H9 (cell line): ENCODE measurements at places on chromosomes 16 and 17. TPM values are rescaled to one million over a fixed set of nuclear protein-coding genes. Genes with fewer than 3 reads are reported as not detected.

DNA sequence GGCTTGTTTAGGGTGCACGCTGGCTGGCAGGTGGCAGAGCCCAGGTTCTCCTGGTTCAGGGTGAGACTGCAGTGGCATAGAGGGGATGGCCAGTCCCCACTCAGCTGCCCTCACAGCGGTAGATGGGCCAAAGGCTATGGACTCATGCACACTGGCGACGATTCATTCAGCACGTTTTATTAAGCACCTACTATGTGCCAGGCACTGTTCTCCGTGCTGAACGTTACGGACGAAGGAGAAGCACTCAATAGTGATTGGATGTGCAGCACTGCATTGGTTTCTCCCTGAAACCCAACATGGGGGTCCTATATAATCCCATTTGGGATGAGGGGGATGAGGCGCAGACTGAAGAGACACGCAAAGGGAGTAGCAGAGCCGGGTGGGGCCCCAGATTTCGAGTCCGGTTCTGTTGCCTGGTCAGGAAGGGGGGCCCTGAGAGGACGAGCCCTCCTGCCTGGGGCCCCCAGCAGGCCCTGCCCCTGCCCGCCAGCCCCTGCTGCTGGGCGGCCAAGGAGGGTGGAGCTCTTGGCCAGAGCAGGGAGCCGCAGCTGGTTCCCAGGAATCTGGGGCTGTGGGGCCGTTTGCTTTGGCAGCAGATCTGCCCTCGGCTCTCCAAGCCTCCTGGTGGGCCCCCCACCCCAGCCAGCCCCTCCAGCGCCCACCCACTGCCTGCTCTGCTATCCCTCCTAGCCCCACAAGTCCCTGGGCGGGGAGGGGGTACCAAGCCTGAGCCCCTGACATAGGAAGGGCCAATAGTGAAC lies 8.8 kb downstream of the GLIS2 start:
- no peak for DNase-seq
- H3K4me1 ChIP-seq, result peaks cover 3% of the 10 kb centered on the region; the same call in 1 of the 2 replicates
- H3K27ac ChIP-seq, result no peak overlapping the region

Gene SPATA2L
- total RNA-seq, result 27.1 and 27.4 TPM in 2 replicates

DNA sequence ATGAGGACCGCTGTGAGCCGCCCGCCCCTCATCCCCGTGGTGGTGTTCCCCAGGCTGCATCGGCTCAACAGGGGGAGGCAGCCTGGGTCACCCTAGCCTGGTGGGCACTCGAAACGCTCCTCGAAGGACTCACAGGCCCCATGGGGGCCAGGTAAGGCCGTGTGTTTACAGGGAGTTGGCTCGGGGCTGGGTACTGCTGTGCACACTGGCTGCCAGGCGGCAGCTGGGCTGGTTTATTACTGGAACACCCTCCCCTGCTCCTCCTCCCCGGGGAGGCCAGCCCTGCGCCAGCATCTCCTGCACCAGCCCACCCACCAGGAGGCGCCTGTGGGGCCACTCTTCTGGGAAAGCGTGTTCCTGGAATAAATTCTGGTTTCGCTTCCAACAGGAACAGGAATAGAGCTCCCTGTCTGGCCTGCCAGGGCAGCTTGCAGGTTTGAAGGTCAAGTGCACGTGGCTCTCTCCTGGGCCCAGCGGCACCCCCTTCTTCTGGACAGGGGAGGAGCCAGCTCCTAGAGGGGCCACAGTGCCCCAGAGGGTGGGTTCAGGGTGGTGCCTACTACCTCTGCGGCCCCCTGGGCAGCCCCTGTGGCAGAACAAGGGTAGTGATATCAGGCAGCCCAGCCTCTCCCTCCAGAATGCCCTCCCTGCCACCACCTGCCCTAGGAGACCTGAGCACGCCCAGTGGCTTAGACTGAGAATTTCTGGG lies 11.3 kb downstream of the MCRIP1 start:
- 0 out of 3 replicates have a peak overlapping the region, but pooled peaks have one; percentile 7 for H3K4me3 ChIP-seq
- no peak overlapping the region for H3K27ac ChIP-seq
- no peaks in the 10 kb centered on the region; the same call in 1 of the 2 replicates for H3K4me1 ChIP-seq
- H3K27me3 ChIP-seq, result no peaks in the 10 kb centered on the region
- DNase-seq, result peak; percentile 79

DNA sequence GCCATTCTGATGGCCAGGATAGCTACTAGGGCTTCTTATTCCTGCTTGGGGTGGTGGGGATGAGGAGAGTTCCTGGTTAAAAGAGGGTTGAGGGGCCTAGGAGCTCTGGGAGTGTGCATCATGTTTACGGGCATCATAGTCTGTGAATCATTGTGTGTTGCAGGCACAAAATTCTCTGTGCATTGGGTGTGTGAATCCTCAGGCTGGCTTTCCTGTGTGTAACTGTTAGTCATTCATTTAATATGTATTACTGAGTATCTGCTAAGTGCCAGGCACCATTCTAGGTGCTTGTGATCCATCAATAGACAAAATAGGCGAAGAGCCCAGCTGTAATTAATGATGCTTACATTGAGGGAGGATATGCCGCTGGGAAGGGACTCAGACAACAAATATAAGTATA lies 5.8 kb downstream of the PPY start:
- no peak overlapping the region for H3K4me3 ChIP-seq
- no peak overlapping the region for H3K27ac ChIP-seq
- H3K36me3 ChIP-seq, result no peaks in the 10 kb centered on the region
- no peaks in the 10 kb centered on the region for H3K4me1 ChIP-seq
- no peak for DNase-seq

DNA sequence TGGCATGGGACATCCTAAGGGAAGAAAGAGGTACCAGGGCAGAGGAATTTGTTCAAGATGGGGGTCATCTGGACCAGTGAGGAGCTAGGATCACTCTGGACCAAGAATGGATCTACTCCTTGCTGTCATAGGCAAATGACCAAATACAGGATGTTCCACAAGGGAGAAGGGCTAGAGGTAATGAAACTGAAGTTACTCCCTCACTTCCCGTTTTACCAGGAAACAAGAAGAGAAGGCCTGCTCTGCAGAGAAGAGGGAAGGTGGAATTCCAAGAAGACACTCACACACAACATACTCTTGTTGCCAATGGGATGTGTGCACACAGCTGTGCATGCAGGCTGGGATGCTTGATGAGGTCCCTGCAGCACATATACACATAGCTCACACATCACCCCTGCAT lies 38.6 kb downstream of the NEUROD2 start:
- H3K36me3 ChIP-seq, result peaks cover 7% of the 10 kb centered on the region; the same call in 2 of the 3 replicates
- H3K27me3 ChIP-seq, result no peaks in the 10 kb centered on the region
- H3K4me1 ChIP-seq, result no peaks in the 10 kb centered on the region
- no peak for DNase-seq
- H3K27ac ChIP-seq, result no peak overlapping the region
